ENCODE measurements at places on chromosomes 16 and 17.

DNA sequence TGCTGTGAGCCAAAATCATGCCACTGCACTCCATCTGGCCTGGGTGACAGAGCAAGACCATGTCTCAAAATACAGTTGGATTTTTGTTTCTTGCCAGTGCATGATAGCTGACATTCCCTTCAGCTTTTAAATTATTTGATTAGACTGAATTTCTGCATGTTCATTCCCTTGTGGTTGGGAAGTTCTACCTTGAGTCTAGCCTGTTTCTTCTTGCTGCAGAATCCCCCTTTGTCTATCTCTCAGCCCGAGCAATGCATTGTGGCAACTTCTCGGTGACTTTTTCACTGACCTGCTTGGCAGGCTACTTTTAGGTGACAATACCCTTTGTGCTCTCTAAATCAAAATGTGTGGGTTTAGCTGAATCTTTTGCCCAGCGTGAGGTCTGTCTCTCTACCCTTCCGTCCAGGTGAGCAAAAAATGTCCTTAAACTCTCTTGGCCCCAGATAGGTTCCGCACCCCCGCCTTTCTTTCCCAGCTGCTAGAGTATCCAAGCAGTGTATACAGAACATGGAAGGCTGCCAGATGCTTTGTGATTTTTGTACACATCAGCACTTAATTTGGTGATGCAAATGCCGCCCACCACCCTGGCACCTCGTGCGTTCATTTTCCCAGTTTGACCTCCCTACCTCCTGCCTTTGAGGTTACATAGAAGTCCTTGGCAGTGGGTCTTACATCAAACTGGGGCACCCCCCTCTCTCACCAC lies 130.2 kb downstream of the ABCC6 start:
- no peak for DNase-seq

DNA sequence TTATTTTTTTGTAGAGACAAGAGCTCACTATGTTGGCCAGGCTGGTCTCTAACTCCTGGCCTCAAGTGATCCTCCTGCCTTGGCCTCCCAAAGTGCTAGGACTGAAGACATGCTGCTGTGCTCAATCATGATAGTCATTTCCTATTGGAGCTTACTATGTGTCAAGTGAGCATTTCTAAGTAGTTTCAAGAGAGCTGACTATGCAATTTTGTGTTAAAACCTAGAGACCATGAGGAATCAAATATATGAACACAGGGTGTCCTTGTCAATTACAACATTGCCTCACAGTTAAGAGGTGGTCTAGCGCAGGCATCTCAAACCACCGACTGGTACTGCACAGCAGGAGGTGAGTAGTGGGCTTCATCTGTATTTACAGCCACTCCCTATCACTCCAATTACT lies 37.8 kb downstream of the MYH11 start:
- DNase-seq: no peak

GRCh38 chr17:51456942-51457341 lies 196.6 kb downstream of the UTP18 start:
- DNase-seq: no peak

GRCh38 chr16:17302620-17303019 lies 168.1 kb downstream of the XYLT1 start:
- no peak for DNase-seq

DNA sequence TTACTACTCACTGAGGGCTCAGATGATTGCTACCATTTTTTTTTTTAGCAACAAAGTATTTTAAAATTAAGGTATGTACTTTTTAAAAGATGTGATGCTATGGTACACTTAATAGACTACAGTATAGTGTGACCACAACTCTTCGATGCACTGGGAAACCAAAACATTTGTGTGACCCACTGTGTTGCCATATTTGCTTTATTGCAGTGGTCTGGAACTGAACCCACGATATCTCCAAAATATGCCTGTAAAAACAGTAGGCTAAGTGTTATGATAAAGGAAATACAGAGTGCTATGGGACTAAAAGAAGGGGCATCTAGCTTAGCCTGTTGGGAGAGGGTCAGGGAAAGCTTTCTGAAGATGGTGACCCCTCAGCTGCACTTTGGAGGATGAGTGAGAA lies 41.6 kb upstream of the HNF1B start:
- DNase-seq: no peak

All from GM20000 (cell line).